ENCODE measurements at places on chromosomes 7 and 10.

GRCh38 chr7:7157177-7157886 lies 25.0 kb upstream of the C1GALT1 start:
- no peak for DNase-seq

- no peak for DNase-seq
Measured at GRCh38 chr7:26944501-26945358, 80.3 kb upstream of the SKAP2 start.

DNA sequence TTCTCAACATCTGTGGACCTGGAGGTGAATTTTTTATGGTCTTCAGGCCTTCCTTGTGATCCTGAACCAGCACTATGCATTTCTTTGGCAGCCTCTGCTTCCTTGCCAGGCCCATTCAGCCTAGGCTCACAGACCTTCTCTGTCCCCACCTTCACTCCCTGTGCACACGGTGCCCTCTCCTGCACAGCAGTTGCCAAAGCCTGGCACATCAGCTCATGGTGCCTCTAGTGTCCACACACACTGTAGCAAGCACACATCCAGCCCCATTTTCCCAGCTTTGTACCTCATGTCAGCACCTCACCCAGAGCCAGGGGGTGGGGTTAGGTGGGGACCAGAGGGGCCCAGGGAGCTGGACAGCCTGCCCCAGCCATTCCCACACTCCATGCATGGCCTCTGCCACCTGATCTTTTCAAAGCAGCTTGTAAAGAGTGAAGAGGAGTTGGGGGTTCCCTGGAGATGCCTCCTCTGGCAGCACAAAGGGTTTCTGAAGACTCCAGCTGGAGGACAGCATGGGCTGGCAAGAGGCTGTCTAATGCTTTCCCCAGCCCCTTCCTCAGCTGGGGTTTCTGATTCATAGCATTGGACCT lies 57.9 kb upstream of the TMEM72 start:
- no peak for DNase-seq

- DNase-seq = no peak
Measured at GRCh38 chr10:78744491-78745090, 324.2 kb upstream of the ZMIZ1 start.

DNA sequence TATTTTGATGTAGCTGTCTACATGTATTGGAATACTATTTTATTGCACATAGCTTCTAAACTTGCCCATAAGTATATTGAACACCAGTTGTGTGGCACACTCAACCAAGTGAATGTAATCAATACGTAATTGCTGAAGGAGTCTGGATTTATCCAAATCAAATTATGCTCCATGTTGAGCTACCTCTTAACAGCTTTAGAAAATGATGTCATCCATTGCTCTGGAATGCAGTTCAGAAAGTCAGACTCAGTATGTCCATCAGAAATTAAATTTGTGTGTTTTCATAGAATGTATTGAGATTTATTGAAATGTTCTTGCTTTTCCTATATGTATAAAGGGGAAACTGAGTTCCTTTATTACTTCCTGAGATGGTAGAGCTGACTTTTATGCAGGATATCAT lies 25.0 kb upstream of the CCAR1 start:
- no peak for DNase-seq

DNA sequence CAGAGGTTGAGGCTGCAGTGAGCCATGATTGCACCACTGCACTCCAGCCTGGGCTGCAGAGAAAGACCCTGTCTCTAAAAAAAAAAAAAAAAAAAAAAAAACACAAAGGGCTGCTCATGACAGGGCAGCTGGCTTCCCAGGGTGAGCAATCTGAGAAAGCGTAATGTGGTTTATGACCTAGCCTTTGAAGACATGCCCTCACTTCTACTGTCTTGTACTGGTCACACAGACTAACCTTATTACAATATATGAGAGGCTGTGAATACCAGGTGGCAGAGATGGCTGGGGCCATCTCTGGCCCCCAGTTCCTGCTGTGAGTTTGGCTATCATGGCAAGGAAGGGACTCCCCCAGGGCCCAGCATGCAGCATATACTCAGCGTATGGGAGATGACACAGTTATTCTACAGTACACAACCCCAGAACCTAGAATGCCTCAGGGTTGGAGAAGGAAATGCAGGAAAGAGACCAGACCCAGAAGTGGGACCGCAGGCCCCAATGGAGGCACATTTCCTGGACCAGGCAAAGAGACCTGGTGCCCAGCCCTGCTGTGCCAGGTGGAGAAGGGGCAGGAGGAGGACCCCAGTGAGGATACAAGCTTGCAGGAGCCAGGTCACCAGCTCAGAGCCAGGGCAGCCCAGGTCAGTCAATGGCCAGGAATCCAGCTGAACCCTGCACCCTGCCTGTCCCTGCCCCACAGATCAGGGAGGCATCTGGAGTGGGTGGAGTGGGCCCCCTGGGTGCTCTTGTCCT lies 26.3 kb downstream of the NPTX2 start:
- no peak for DNase-seq

DNA sequence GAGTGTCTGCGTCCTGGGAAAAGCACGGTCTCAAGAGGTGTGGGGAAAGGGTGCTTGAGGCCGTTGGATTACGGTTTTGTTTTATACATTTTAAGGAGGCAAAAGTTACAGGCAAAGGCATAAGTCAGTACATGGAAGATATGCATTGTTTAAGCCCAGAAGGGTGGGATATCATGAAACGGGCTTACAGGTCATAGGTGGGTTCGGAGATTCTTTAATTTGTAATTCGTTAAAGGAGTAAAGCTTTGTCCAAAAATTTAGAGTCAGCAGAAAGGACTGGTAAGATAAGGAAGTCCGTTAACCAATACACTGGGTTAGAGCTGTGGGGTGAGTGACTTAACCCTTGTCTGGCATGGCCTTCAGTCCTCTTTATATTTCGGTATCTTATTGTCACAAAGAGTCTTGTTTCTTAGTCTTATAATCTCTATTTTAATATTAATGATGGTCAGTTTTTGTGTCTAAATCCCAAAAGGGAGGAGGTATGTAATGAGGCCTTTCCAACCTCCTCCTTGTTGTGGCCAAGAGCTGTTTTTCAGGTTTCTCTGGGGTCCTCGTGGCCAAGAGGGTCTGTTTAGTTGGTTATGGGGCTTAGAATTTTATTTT lies 12.7 kb downstream of the TSPAN14 start:
- no peak for DNase-seq

DNA sequence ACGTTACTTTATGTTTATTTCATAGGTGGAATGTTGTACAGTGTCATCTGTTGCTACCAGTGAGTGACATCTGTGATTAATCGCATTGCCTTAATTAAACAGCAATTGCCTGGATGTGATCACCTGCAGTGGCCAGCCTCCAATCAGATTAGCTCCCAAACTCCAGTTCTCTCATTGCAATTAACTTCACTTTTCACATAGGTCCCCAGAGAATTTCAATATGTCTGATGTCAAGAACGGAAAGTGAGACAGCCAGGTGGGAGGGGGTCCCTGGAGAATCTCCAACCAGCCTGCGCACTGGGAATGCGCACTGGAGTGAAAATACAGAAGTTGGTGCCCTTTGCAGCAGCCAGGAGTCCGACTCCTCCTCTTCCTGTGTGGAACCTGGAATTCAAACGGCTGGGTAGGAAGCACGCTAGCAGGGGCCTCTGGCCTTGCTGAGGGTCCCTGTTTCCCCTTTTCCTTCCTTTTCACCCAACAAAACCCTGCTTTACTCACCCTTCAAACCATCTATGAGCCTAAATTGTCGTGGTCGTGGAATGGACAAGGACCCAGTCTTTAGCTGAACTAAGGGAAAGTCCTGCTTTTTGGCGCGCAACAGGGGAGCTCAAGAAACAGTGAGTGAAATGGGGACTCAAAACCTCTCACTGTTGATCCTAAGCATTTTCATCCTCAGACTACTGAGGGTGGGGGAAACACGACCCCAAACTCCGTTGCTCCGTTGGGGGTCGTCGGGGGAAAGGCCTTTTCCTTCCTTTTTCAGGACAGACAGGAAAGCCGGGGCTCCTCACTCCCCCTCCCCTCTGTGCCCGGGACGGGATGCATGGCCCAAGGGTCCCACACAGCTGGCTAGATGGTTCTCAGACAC lies 1355.5 kb upstream of the LRRTM3 start:
- peak; percentile 44 for DNase-seq

GRCh38 chr7:55148571-55148970 lies 129.8 kb downstream of the EGFR start:
- DNase-seq = no peak

GRCh38 chr10:101650863-101651262 lies 44.1 kb downstream of the FBXW4 start:
- DNase-seq = no peak

GRCh38 chr10:3874990-3875841 lies 90.2 kb upstream of the KLF6 start:
- no peak for DNase-seq

DNA sequence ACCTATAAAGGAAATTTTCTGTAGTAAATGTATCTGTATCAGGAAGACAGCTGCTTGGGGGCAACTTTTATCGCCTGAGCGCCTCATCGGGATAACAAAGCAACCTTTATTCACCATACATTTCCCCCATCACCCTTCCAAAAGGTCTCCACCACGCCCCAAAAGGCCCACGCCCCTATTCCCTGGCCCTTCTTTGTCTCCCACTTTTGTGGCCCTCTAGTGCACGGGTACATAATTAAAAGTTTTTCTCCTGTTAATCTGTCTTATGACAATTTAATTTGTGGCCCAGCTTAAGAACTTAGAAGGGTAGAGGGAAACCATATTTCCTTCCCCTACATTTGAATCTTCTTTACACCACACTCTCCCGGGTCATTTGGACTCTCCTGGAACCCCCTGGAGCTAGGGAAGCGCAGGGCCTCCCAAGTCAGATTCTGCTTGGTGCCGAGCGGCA lies 625 bp downstream of the RP9 start:
- no peak for DNase-seq

DNA sequence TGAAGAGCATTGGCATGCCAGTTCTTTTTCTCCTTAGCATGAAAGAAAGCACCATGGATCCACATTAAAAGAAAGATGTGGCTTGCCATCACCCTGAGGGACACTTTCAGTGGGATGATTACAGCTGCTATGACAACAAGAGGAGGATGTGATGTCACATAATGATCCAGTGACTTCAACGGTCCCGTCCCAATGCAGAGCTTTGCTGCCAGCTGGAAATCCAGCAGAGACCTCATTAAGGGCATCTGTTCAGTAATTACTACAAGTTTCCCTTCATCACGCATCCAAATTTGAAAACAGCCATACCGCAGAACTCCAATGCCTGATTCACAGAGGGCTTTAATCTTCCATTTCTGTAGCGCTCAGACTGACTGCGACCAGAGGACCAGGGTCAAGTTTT lies 206.6 kb downstream of the LSM5 start:
- no peak for DNase-seq

DNA sequence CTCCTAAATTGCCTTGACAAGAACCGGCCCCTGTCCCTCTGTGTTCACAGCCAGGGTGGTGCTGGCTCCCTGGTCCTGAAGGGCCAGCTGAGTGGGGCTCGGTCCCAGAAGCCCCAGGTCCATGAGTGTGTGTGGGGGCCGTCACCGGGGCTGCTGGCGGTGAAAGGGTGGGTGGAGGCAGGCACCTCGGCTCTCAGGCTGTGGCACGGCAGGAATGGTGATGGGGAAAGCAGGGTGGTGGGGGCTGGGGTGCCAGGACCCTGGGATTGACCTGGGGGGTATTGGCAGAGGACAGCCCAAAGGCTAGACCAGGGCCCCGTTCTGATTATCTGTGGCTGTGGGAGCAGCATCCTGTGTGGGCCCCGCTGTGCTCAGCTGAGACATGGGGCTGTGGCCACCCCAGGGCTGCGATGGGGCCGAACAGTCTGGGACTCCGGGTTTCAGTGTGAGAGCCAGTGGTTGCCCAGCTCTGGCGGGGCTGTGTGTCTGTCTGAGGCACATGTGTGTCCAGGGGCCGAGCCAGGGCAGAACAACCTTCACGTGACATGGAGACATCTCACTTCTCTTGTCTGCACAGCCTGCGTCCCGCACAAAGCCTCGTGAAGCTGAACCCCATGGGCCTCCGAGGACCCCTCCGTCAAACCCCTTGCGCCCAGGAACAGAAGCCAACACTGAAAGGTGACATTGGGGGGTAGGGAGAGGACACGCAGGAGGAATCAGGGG lies 144.2 kb downstream of the ELFN1 start:
- DNase-seq = no peak

GRCh38 chr10:130717083-130717482 lies 580.9 kb downstream of the GLRX3 start:
- DNase-seq = no peak

GRCh38 chr10:48330269-48330668 lies 23.8 kb downstream of the MAPK8 start:
- no peak for DNase-seq

GRCh38 chr10:99431190-99431760 lies 851 bp upstream of the GOT1 start:
- no peak for DNase-seq

DNA sequence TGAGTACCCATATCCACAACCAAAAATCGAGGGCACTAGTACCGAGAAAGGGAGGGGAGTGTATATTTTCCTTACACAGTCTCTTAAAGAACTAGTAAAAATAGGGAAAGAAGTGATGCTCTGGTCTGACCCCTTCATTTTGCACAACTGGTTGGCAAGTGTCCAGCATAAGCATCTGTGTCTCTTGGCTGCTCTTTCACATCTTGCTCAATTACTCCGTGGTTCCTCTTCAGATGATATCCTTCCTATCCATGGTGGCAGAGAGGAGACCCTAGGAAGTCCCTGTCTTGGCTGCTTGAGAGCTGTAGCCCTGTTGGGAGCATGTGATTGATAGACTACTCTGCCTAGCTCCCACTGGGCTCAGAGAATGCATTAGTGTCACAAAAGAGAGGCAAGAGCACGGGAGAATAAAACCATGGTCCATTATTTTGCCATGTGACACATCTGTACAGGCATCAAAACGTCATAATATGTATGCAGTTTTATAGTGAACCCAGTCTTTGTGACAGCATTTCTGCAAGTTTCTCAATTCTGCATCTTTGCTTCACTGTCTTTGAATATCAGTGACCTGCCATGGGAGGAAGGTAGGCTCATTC lies 111.8 kb upstream of the ANKRD1 start:
- DNase-seq = no peak

- no peak for DNase-seq
Measured at GRCh38 chr10:43845121-43845520, 196.4 kb upstream of the ZNF32 start.

- DNase-seq = no peak
Measured at GRCh38 chr7:89549768-89550167, 604.5 kb upstream of the STEAP1 start.

DNA sequence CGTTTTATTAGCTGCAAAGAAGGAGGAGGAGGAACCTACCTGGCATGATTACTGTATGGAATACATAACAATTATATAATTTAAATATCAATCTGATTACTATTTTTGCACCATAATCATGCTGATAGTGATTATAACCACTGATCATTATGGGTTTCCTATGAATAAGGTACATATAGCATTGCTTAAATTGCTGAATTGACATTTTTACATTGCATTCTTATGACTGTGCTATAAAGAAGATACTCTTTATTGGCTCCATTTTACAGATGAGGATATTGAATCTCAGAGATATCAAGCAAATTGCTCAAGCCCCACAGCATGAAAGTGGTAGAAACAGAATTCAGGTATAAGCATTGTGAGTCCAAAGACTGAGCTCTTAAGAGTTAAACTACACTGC lies 23.1 kb downstream of the DKK1 start:
- DNase-seq = no peak

GRCh38 chr7:16786257-16786656 lies 18.5 kb downstream of the AGR2 start:
- no peak for DNase-seq

All from HFF-Myc (cell line).